ENCODE measurements at places on chromosomes 4 and X.

DNA sequence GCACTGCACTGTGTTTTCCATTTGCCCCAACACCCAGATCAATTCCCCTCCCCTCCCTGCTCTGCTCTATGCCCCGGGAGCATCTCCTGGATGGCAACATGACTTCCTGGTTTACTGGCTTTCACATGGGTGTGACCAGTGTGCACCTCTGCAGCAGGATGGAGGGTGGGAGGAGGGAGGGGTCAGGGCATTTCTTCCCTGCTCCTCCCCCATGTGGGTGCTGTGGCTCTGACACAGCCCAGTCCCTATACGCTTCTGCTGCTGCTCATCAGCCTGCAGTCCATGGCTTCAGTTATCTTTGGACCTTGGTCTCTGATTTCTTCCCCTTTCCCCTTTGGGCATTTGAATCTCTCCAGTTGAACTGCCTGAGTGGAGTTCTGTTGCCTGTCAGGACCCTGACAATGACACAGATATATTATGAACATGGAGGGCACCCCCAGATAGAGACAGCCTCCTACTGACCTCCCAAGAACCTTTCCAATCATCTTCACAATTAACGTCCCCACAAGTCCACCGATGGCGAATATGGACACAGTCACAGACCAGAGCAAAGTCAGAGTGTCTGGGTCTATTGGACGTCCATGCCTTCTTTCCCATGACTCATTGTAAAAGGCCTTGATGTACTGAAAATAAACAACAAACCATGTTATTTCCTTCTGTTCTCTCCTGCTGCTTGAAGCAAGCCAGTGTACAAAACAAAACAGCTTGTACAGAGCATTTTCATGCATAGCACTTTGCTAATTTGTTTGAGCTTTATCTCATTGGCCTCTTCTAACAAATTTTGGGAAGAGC lies 24.8 kb downstream of the SLC2A9 start:
- no peak for DNase-seq

- DNase-seq = peak; percentile 3
Observed at GRCh38 chrX:63754136-63754859, 30.7 kb downstream of the ARHGEF9 start.

DNA sequence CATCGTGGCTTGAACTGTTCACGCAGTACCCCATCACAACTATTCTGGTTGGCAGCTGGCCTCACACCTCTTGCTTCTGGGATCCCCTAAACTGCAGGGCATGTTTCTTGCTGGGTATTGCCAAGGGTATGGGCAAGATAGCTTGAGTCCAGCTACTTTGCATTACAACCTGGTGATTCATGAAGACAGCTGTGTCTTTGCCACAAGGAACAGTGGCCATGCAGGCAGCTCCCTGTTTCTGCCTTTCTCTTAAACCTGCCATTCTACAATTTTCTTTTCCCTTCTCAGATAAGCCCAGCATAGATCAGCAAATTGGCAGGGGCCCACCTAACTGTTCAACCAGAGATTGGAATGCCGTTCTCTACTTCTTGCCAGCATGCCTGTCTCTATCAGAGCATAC lies 42.8 kb downstream of the TENM3 start:
- DNase-seq = no peak

DNA sequence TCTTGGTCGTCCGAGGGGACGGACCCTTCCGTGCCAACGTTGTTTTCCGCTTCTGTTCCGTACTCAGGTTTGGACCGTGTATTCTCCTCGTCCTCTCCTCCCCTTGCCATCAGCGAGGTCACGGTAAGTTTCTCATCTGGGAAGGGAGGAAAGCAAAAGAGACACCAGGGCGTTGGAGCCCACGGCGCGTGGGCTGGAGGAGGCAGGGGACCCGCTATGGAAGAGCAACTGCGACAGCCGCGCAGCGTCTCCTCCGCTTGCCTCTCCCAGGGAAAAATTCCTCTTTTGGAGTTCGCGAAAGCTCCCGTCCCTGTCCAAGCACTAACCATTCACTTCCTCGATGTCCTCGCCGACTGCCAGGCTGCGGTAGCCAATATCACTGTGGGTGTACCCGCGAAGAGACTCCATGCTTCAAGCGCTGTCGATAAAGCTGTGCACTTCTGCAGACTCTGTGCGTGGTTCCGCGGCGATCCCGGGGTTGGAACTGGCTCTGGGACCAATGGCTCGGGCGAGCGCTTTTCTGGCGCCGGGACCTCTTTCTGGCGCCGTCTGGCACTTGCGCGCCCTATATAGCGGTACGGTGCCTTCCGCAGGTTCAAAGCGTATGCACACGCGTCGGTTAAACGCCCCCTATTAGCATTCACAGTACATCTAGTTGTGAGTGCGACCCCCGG lies at the start of gene ESX1:
ESX1 (minus strand) TSS at position 492 of the 674 bp plus-strand sequence; CDS start at position 408, 84 bp downstream.
- DNase-seq = no peak

- DNase-seq = no peak
Observed at GRCh38 chr4:34046580-34046979, 2197.7 kb downstream of the ARAP2 start.

GRCh38 chr4:37601531-37601930 lies 84.6 kb downstream of the RELL1 start:
- no peak for DNase-seq

DNA sequence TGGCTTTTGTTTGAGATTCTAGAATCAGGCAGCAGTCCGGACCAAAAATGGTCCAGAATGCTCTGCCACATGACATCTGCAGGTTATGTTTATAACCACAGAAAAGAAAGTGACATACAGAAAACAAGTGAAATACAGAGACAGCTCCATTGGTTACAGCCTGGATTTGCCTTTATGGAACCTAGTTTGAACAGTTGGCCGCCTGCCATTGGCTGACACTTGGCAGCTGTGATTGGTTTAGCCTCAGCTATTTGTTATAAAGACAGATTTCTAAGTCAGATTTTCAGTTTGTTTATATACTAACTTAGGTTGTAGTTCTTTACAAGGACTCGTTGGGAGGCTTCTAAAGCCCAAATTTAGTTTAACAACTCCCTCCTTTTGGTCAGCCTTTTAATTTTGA lies 40.8 kb upstream of the IL9R start:
- DNase-seq = no peak

- no peak for DNase-seq
Observed at GRCh38 chr4:4271912-4272311, 18.0 kb downstream of the LYAR start.

DNA sequence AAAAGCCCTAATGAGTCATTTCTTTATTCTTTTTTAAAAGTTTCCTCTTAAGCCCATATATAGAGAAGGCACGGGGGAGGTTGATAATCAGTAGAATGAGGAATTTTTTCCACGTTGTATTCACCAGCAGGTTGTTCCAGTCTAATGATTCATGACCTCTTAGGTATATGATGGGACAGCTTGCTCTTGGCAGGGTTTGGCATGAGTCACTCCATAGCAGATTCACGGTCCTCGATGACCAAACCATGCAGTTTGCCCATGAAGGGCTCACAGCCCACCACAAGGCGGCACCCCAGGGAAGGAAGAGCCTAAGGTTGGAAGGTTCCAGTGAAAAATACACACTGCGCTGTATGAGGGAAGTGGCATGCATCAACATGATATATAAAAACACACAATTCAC lies 623.8 kb upstream of the DIPK2B start:
- peak; percentile 61 for DNase-seq

DNA sequence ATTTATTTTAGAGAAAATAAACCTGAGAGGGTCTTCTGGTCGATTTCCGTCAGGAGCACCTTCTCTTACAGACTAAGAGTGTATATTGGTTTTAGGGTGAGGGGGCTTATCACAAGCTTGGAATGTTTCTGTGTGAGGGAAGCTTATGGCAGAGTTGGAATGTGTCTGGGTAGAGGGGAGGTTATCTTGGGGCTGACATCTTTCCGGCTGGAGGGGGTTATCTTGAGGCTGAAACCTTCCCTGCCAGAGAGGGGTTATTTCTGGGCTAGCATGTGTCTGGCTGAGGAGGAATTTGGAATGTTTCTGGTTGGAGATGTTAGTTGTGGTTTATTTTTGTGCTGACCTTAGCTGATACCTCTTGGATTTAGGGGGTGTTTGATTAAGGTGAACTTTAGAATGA lies 1312.1 kb downstream of the ADGRL3 start:
- no peak for DNase-seq

DNA sequence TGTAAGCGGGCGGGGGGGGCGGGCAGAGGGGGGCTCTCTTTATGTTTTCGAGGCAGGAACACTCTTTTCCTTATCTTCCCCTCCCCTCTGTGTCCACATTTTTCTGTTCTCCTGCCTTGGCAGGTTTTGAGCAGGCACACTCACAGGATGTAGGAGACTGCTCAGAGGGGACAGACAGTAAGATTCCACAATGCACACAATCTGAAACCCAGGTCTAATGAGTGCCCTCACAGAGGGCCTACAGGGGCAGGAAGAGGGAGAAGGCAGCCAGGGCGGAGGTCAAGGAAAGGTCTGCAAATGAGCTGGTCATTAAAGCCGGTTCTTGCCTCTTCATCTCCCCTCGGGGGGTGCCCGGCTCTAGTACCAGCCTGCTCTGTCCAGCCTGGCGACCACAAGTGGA lies 106.1 kb upstream of the ATP6AP2 start:
- DNase-seq = no peak

DNA sequence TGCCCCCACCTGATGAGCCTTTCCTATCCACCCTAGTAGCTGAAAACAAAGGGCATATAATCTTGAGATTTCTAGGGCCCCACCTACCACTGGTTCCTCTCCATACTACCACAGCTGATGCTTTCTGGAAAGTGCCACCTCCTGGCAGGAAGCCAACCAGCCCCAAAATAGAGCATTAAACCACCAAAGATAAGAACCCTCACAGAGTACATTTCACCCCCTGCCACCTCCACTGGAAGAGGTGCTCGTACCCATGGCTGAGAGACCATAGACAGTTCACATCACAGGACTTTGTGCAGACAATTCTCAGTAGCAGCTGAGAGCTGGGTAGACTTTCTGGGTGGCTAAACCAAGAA lies 94.1 kb downstream of the IRS4 start:
- no peak for DNase-seq

- no peak for DNase-seq
Observed at GRCh38 chrX:68584221-68584620, 63.2 kb upstream of the STARD8 start.

- no peak for DNase-seq
Observed at GRCh38 chrX:87961471-87961870, 443.9 kb downstream of the KLHL4 start.

DNA sequence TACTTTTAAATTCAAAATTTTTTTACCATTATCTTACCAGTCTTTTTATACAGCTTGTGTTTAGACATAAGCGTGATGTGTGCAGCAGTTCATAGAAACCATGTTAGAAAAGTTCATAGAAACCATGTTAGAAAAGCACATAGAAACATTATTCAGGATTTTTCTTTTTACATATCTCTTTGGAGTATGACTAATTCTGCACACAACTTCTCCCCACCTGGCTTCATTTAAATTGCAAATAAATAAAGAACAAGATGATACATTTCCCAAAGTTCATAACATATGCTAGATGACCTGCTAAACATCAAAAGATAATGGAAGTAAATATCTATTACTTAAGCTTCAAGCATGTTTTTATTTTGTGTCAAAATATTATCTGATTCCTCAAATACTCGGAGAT lies 201.9 kb downstream of the BANK1 start:
- DNase-seq = no peak

DNA sequence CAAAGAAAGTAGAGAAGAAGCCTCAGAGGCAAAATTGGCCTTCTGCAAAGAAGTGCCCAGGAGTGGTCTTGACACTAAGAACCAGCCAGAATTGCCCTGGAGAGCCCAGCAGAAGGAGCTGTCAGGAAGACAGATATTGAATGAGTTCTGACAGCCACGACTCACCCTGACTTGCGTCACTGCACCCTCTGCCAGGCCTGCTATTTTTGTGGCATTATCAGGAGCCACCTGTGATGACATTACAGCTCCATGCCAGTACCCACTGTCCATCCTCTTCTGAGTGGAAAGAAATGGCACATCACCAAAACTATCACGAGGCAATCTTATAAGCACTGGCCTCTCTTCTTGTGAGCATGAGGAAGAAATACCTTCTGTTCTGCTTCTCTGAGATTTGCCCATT lies 67.7 kb downstream of the SMIM20 start:
- no peak for DNase-seq

DNA sequence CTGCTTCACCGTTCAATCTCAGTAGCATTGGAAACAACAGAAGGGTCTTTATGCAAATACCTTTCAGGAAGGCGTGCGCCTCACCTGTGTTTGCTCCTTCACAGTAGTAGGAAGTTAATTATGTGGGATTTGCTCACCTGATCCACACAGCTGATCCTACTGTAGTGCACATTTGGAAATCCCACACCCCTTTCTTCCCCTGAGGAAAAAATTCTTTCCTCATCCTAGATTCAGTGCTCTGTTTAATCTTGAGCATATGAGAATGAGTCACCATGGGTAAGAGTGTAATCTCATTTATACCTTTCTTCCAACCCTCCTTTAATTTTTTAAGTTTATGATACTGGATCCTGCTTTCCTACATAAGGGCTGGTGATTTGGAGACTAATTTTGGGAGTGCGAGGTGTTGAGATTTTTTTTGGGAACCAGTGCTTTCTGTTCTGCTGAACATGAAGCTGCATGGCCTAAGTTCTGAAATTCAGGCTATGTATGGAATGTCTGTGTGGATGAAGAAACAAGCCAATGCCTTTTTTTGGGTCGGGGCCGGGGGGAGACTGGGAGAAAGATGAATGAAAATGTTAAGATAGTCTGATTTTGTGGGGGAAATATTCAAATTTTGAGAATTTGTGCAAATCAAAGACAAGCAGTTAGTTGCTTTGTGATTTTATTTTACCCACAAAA lies 19.0 kb downstream of the GAB1 start:
- DNase-seq = no peak

GRCh38 chr4:60039908-60040307 lies 1160.2 kb upstream of the ADGRL3 start:
- no peak for DNase-seq

DNA sequence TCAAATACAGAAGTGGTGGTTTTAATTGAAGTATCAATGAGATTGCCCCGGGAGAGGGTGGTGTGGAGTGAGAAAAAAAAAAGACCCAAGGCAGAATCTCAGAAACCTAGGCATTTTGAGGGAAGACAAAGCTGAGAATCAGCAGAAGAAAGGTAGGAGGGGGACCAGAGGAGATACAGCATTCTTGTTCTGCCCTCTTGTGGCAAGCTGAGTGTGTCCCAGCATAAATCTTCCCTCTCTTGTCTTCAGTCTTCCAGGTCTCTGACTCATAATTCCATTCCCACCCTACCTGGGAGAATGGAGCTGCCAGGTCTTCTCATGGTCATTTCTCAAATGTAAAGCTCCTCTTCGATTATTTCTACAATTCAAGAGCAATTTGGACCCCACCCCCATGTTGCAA lies 32.7 kb upstream of the MAGED1 start:
- DNase-seq = no peak

DNA sequence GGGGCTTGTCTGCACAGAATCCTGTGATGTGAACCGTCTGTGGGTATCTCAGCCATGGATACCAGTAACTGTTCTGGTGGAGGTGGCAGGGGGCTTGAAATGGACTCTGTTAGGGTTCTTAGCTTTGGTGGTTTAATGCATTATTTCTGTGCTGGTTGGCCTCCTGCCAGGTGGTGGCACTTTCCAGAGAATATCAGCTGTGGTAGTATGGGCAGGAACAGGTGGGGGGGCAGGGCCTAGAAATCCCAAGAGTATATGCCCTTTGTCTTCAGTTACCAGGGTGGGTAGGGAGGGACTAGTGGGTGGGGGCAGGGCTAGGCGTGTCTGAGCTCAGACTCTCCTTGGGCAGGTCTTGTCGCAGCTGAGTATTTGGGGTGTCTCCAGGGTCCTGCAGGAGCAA lies 106.7 kb downstream of the KIT start:
- DNase-seq = no peak

Data from activated CD4-positive, alpha-beta T cell treated with anti-CD3 and anti-CD28 coated beads, Interleukin-2, amount 50 U/mL, for 4 hours (primary cell).